AG04450 (cell line): ENCODE measurements at places on chromosomes 6 and 20.

DNA sequence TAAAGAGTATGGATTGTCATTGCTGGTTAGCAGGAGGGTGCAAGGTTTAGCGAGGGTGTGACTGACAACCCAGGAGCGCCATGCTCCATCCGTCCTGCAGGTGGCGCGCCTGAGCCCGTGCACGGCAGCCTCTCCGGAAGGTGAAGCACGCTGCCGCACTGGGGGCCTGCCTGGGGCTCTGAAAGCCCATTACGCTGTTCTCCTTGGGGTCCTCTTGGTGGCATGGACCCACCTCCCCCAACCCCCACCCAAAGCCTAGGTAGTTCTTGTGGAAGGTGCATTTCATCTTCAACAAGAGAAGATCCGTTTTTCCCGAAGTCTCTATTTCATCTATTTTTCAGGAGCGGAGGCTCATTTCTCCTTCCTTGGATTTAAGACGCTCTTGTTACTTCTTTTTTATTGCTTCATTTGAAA lies 197.4 kb upstream of the KCNG1 start:
- DNase-seq = no peak

- no peak for DNase-seq
These were observed 124.8 kb downstream of the HDGFL1 start for GRCh38 chr6:22694092-22694724.

DNA sequence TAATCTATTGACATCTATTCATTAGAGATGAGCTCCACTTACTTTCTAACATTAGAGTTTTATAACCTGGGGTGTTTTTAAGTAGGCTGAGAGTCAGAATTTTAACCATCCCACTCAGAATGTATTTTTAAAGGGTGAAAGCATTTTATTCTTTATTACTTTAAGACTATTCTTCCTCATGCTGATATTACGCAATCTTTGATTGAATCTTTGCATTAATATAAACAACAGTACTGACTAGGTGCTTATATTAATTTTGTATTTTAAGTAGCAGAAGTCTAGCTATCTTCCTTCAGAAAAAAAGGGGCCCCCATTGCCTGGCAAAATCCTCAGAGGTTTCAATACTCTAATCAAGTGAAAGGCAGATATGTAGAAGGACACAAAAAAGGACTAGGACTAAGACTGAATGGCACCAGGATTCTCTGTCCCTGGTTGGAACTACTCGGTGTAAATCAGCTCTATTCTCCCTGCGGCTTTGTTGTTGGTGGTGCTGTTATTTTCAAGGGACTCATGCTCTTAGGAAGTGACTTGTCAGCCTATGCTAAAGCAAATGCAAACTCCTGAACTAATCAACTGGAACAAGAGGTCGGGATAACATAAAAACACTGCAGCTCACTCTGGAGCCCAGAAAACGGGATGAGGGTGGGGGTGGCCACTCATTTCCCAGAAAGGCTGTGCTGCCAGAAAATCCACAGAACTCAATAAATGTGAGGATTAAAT lies 1324.4 kb downstream of the GRIK2 start:
- no peak for DNase-seq

- DNase-seq = no peak
These were observed 21.1 kb downstream of the GCNT2 start for GRCh38 chr6:10542213-10542612.
